ENCODE measurements at places on chromosomes 1 and 21. TPM values are rescaled to one million over a fixed set of nuclear protein-coding genes. Genes with fewer than 3 reads are reported as not detected.

GRCh38 chr21:29232530-29233255 lies 66.0 kb upstream of the BACH1 start:
- peaks cover 36% of the 10 kb centered on the region for H3K4me1 ChIP-seq
- DNase-seq: peak; percentile 48
- H3K36me3 ChIP-seq: no peaks in the 10 kb centered on the region
- no peak overlapping the region for H3K4me3 ChIP-seq

GRCh38 chr21:33587792-33588484 lies 546 bp downstream of the DONSON start:
- peak overlapping the region; percentile 96 for H3K4me3 ChIP-seq
- no peaks in the 10 kb centered on the region for H3K27me3 ChIP-seq
- H3K4me1 ChIP-seq: peaks cover 18% of the 10 kb centered on the region
- peak overlapping the region; percentile 87 for H3K27ac ChIP-seq

DNA sequence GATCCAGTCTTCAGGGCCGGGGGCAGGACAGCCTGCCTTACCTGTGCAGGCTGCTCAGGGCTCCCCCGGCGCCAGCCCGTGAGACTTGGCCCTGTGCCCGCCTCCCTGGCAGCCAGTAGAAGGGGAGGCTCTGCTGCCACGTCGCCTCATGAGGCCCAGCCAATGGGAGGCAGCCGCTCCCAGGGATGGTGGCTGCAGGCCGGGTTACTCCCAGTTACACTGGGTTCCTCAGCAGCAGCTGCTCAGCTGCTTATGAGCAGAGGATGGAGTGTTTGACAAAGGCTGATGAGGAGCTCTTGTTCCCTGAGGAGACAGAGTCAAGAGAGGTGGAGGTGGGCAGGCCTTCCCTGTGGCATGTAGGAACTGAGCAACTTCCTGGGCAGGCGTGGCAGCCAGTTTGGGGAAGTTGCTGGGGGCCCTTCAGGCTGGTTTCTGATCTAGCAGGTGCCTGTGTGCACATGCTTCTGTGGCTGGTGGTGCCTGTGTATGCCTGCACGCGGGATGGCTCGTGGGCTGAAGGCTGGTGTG lies 5.5 kb downstream of the MFSD2A start:
- DNase-seq: peak; percentile 74
- peaks cover 35% of the 10 kb centered on the region for H3K4me1 ChIP-seq
- H3K36me3 ChIP-seq: peaks cover 74% of the 10 kb centered on the region
- H3K27ac ChIP-seq: peak overlapping the region; percentile 60
- H3K4me3 ChIP-seq: peak overlapping the region; percentile 41

- no peak overlapping the region for H3K4me3 ChIP-seq
- no peak overlapping the region for H3K27ac ChIP-seq
- no peaks in the 10 kb centered on the region for H3K36me3 ChIP-seq
- no peaks in the 10 kb centered on the region for H3K27me3 ChIP-seq
Measured at GRCh38 chr1:178544531-178544930, 31.6 kb downstream of the TEX35 start.

SERTAD4 gene
- not detected for total RNA-seq

DNA sequence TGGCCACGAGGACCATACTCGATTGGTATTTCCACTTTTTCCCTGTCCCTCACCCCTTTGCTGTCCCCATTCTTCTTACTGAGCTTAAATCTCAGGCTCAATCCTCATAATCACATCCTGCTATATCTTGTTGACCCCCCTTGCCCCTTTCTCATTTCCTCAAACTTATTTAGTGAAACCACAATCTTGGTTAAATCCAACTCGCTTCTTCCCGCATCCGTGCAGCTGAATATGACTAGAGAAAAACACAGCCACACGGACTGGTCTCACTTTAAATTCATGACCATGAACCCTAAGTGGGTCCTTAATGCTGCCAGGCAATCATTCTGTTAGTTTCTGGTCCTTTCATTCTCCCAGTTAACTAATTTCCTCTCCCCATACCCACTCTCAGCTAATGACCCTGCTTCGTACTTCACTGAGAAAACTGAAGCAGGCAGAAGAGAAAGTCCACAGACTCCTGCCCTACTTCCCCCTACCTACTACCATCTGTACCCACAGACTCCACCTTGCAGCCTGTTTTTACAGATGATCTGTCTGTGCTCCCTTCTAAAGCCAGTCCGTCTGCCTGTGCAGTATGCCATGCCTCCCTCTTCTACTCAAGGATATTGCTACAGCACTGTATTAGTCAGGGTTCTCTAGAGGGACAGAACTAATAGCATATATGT lies 96.8 kb upstream of the LMO4 start:
- H3K4me3 ChIP-seq: no peak overlapping the region
- H3K4me1 ChIP-seq: no peaks in the 10 kb centered on the region
- H3K27me3 ChIP-seq: no peaks in the 10 kb centered on the region
- no peaks in the 10 kb centered on the region for H3K36me3 ChIP-seq

DNA sequence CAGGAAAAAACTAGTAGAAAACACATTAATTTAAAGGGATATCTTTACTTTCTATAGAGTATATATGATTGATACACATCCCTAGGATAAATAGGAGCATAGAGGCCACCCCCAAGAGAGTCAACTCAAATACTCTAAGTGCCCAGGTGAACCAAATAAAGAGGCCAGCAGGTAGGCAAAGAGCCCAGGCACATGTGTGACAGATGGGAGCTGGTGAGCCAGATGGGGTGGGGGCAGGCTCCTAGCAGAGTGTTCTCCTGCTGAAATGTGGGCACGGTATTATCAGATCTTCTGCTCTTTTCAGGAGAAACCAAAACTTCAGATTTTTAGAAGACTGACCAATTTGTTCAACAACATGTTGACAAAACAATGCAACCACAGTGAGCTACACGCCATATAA lies 333.4 kb upstream of the PKN2 start:
- H3K27ac ChIP-seq: no peak overlapping the region
- H3K36me3 ChIP-seq: no peaks in the 10 kb centered on the region

GRCh38 chr1:177170756-177171535 lies at the start of gene BRINP2:
Gene BRINP2, plus strand, starts transcription at chr1:177170958. Its CDS starts 58,919 bp downstream, at chr1:177229877.
- H3K36me3 ChIP-seq: no peaks in the 10 kb centered on the region
- no peak for DNase-seq
- no peak within 1 kb of the TSS for H3K4me3 ChIP-seq
- no peaks in the 10 kb centered on the region for H3K4me1 ChIP-seq

PCP4 gene
- not detected for total RNA-seq

DNA sequence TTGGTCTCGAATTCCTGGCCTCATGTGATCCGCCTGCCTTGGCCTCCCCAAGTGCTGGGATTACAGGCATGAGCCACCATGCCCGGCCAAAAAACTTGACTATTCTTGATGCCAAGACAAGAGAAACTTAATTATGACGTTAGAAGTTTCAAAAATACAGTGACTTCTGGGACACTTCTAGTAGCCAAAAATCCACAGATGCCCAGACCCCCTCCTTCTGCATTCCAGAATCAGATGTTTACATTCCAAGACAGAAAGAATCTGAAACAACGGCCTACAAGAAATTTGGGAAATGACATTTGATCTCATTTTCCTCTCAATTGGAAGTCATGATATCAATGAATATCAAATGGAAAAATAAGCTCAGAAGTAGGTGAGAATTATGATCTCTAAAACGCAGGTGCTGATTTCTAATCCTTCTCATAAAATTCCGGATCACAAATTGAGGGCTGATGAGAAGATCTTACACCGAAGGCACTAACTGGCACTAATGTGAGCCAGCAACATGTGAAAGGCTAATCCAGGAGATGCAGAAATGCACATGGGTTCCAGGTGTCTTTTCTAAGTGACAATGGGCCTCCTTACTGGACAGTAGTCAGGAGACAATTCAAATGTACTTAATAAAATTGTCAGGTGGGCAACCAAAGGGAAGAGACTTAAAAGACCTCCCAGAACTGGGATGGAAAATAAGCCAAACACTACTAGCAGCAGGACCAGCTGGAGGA lies 5.5 kb downstream of the RAB29 start:
- H3K36me3 ChIP-seq: peaks cover 49% of the 10 kb centered on the region
- H3K4me3 ChIP-seq: no peak overlapping the region
- H3K27ac ChIP-seq: no peak overlapping the region
- H3K27me3 ChIP-seq: no peaks in the 10 kb centered on the region

- no peak overlapping the region for H3K27ac ChIP-seq
- H3K36me3 ChIP-seq: no peaks in the 10 kb centered on the region
- no peak for DNase-seq
- peaks cover 5% of the 10 kb centered on the region for H3K27me3 ChIP-seq
- H3K4me3 ChIP-seq: no peak overlapping the region
Measured at GRCh38 chr1:151474745-151475144, 15.5 kb upstream of the POGZ start.

CIART gene
- 6.0 TPM for total RNA-seq

DNA sequence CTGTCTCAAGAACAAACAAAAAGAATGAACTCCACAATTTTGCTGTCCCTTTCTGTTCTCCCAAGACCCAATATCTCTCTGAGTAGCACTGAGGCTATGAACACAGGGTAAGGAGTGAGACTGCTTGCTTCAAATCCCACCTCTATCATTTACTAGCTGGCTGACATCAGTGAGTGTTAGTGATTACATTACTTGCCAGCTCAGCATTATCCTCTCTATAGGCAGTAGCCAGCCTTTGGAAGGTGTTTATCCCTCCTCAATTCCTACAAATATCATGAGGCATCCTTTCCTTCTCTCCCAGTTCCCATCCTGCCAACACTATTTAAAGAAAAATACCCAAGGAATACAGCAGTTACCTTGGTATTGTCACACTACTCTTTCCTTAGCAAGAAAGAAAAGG lies 3.0 kb downstream of the PIK3C2B start:
- peaks cover 14% of the 10 kb centered on the region for H3K36me3 ChIP-seq
- peak overlapping the region; percentile 10 for H3K4me3 ChIP-seq
- peaks cover 47% of the 10 kb centered on the region for H3K4me1 ChIP-seq
- no peaks in the 10 kb centered on the region for H3K27me3 ChIP-seq

A3GALT2 gene
- total RNA-seq: not detected

C1orf94 gene
- total RNA-seq: not detected

Measured in activated CD4-positive, alpha-beta T cell treated with anti-CD3 and anti-CD28 coated beads, Interleukin-2, amount 10 ng/mL, durations not matched to agents 24 days and 14 days (primary cell).